ENCODE measurements at places on chromosomes 6 and 20. TPM values are rescaled to one million over a fixed set of nuclear protein-coding genes. Genes with fewer than 3 reads are reported as not detected.
A peak's percentile ranks its signal among the peaks of the same experiment; 100 is the strongest.

DNA sequence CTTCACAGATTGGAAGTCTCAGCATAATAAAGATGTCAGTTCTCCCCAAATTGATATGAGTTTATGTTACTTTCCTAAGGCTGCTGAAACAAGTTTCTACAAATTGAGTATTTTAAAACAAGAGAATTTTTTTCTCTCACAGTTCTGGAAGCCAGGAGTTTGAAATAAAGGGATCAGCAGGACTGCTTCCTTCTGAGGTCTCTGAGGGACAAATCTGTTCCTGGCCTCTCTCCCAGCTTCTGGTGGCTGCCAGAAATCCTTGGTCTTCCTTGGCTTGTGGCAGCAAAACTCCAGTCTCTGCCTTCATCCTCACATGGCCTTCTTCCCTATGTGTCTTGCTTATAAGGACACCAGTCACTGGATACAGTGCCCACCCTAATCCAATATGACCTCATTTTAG lies 136.1 kb downstream of the TFAP2A start:
- DNase-seq = no peak

DNA sequence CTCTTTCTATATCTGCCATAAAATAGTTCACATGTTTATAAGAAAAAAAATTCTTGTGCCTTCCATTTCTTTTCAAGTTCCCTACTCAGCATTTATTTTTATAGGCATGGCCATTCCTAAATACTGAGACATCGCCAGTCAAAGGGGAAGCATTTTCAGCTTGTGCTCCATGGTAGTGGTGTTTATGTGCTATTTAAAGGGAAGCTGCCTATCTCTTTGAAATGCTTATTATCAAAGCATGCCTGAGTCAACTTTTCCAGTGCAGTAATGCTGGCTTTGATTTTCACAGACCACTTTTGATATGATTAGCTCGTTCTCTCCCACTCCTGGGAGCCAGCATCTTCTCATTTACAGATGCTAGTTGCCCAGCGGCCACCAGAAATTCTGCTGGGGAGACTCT lies 124.1 kb upstream of the RIN2 start:
- no peak for DNase-seq

Gene FRS3
- 4.8 TPM for total RNA-seq

DNA sequence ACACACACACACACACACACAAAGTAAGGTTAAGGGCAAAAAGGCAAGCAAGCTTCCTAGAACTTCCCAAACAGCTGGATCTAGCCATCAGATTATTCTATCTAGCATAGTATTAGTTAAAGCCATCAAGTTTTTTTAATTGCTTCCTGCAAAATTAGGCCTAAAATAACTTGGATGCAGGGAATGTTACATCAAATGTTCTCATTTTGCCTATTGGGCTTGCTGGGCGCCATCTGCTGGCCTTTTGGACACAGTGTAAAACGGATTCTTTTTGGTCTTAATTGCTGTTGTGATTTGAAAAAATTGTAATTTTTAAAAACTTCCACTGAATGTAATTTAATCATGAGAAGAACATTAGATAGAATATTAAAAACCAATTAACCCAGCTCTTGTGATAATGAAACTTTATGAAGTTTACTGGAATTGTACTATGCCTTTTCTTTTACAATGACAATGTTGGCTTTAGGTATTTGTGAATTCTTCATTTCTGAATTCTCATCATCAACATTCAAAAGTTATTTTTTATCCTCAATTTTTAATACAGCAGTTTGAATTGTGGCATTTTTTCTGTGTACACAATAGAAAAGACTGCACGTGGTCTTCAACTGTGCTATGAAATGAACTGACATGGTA lies 6.8 kb downstream of the MKKS start:
- peak; percentile 68 for DNase-seq

DNA sequence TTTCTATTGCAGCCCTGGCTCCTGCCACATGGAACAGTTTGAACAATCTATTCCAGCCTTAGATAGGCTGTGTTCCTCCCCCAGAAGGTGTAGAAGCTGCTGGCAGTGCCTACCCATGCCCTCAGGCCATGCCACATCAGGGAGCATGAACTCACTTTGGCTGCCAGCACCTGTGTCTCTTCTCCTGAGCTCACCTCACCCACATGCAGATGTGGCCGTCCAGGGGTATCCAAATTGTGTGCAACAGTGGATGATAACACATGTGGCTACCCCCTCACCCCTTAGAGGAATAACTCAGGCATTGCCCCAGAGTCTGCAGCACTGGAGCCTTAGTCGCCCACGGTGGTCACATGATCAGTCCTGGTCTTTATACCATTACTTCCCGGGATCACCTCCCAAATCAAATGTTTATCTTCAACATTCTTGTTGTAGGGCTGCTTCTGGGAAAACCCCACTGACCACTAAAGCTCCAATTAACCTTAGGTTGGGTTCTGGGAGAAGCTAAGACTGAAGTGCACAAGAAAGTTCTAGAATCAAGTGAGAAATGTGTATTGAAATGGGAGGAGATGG lies 110.4 kb downstream of the BANF2 start:
- DNase-seq = no peak

Gene TENT5A
- 53.5 TPM for total RNA-seq

Gene NOTCH4
- total RNA-seq = 22.4 TPM

DNA sequence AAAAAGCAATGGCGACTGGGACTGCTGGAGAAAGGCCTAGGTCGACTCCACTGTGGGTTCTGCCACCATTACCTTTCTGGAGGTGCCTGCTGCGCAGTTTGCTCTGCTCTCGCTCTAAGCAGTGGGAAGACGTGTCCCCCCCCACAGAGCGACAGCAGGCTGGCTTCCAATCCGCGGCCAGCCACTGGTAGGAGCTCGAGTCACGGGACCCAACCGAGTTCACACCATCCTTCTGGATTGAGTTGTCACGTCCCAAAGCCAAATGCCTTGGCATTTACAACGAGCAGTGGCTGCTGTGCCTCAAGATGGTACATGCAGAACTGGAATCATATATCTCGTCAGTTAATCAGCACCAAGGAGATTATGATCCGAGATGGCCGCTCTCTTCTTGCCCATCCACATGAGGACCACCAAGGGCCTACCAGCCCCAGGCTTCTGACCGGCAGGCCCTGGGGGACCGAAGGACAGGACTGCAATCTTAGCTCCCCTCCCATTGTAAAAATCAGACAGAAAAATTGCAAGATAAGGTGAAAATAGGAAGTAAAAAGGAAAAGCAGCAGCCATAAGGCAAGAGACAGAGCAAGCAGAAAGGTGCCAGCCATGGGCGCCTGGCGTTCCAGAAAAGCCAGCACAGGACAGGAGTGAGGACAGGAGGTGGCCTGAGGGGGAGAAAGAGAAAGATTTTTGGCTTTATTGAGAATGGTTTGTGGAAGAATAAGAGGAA lies 74.4 kb downstream of the TRAM2 start:
- no peak for DNase-seq

Gene ROS1
- 0.11 TPM for total RNA-seq

GRCh38 chr6:2857580-2858337 lies 16.1 kb upstream of the SERPINB1 start:
- peak; percentile 77 for DNase-seq

Gene EYA2
- 0.65 TPM for total RNA-seq

GRCh38 chr6:8237668-8238067 lies 135.3 kb upstream of the EEF1E1 start:
- DNase-seq = no peak

DNA sequence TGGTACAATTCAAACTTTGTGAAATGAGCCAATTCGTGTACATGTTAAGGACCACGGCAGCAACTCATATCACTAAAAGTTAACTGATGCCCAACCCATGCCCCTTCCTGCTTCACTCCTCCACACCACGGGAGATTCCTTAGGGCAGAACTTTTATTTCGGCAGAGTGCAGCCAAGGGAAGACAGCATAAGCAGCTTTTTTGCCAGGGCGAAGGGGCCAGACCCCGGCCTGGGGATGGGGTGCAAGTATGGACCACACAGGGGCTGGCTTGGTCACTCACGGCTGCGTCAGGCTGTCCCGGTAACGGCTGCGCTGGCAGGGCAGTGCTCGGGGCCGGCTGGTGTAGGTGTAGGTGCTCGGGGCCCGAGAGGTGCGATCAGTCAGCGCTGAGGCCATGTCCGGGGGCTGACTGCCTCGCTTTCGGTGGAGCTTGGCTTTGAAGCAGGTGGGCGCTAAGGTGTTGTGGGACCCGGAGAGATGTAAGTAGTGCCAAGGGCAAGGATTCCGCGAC lies 792 bp downstream of the RSPH3 start:
- no peak for DNase-seq

DNA sequence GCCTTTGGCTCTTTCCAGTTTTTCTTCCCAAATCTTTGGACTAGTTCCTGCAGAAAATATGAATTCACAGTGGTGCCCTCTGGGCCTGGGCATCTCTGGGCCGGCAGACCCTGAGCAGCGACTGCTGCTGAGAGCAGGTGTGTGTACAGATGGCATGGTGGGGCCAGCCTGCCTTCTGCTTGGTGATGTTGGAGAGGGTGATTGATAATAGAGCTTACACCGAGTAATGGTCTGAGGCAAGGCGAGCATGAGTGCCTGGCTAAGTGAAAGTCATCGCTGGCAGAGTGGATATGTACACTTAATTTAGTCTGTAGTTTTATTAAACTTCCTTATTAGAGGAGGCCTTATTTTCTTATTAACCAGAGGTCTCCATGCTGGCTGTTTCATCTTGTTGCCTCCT lies 156.9 kb downstream of the CDKAL1 start:
- DNase-seq = no peak

Gene C20orf144
- total RNA-seq = not detected

Gene PACSIN1
- total RNA-seq = 11.3 TPM

DNA sequence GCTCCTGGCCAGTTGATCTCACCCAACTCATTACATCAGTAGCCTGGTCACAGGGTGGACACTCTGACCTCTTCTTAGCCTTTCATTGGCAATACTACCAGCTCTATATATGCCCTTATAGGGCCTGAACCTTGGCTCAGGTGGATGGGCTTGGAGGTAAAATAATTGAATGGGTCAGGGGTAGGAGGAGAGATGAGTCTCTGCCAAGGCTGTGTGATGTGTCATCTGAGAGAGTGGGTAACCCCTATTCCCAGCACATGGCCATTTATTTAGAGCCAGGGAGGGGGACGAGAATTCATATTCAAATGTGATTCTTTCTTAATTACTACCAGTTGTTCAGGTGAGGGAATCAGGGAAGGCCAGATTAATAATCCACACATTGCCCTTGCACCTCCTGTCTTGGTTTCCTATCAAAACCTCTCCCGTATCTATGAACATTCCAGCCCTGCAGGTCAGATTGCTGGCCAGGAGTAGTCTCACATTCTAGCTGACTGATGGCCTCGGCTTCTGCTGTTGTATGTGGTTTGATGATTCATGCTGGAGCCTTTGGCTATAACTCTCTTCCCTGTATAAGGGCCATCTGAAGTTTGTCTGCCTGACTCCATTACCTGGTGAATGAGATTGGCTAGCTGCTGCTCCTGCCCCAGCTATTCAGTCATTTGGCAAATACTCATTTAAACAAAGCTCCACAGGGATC lies 13.4 kb downstream of the C20orf173 start:
- no peak for DNase-seq

Gene WASF1
- total RNA-seq = 1.2 TPM

DNA sequence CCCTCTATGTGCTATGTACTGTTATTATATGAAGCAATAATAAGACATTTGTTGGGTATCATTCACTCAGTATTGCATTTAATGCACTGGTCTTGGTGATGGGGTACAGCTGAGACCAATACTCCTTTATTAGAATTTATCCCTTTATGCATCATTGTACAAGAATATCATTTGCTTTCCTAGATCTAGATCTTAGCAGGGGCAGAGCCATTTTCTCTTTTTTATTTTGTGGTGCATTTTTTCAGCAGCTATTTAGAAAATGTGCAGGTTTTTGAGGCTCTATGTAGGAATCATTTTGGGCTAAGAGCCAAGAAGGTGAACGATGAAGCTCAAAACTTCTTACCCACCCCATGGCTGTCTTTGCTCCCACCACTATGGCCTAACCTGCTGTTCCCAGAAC lies 114.2 kb downstream of the OR2B2 start:
- no peak for DNase-seq

DNA sequence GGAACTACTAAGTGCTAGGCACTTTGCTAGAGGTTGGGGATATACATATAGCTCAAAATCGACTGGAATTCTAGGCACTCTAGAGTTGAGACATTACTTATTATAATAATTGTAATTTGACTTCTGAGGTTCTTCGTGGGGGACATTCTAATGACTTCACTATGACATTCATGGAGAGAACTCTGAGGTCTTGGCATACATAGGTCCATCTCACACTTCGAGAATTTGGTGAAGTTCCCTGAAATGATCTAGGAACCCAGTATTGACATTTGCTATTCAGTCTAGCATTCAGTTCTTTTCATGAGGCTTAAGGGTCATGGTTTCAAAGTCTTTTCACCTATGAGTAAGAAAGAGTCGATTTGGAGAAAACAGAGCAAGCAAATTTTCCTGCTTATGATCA lies 446.6 kb upstream of the JAG1 start:
- DNase-seq = no peak

DNA sequence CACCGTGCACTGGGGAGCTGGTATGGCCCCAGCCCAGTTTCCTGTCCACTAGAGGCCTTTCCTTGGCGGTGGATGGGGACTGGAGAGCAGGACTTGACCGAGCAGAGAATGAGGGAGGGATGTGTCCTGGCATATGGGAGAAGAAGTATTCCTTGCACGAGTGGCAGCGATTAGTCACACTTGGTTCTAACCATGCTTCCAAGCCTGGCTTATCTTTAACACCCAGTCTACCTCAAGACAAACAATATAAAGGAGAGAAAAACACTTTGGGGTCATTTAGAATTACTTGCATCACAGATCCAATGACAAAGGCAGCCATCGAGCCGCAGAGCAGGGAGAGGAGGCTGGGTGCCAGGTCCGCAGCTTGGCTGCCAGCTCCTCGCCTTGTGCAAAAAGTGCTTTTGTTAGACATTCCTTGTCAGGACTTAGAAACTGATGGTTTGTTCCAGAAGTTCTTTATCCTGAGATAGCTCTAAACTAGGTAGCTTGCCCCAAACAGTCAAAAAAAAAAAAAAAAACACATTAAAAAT lies 214.9 kb upstream of the GMDS start:
- DNase-seq = no peak

Measured in Right ventricle myocardium superior (tissue), 1 donor.